Cortex of kidney (tissue), 1 donor: ENCODE measurements at places on chromosomes 11 and 22.

DNA sequence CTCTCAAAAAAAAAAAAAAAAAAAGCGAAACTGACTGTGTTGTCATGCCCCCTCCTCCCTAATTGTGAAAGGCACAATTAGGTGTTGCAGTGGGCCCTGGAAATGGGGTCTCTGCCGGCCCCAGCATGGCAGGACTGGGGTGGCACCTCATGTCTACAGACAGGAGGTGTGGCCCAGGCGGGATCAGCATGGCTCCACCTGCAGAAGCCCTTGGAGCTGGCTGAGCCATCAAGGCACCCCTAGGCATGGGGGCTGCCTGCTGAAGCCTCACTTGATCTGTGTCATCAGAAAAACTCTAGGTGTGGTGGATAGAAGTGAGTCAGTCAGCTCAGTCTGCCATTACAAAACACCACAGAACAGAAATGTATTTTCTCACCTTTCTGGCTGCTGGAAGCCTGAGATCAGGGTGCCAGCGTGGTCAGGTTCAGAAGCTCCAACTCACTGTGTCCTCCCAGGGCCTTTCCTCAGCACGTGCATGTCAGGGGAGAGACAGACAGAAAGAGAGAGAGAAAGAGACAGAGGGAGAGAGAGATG lies 10.1 kb upstream of the B4GALNT4 start:
- no peak for DNase-seq

- DNase-seq = no peak
These were observed 78.3 kb downstream of the SLC17A6 start for GRCh38 chr11:22416462-22416861.

DNA sequence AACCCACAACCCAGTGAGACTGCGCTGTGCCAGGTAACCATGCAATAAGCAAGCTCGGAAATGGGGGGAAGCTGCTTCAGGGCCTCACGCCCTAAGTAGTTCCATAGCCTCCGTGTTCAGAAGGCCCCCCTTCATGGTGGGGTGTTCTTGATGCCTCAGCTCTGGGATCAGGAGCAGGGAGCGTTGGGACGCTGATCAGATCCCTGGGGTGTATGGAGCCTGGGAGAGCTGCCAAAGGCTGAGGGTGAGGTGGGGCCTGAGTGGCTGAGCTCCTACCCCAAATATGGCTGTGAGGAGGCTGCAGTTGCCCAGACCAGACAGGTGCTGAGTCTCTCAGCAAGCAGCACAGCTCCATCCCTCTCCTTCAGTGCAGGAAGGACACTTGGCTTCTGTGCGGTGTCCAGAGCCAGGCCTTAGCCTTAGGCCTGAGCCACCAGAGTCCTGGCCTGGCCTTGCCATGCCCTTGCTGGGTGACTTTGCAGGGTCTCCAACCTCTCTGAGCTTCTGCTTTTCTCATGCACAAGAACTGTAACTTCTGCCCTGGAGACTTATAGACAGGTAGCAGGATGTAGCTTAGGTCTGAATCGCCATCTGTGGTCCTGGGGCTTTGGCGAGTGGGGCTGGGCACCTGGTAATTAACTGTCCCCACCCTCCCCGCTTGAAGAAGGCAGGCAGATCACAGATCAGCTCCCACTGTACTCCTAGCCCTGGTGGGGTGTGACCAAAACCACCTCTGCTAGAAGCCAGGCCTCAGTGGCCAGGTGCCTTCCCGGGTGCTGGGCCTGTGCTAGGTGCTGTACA lies 5.3 kb downstream of the MMP11 start:
- DNase-seq = no peak

DNA sequence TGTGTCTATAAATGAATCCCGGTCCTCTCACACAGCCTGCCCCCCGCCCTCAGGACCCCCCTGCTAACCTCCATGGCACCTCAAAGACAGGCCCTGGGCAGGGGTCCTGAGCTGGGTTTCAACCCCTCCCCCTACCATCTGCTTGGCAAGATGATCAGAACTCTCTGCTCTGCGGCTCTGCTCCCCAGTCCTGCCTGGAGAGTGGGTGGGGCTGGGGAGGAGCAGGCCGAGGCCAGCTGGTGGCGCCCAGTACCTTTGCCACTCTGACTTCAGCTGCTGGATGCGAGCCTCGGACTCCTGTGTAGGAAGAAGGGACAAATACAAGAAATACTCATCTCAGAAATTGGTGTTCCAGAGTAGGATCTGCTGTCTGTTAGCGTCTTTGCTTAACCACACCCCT lies 15.0 kb downstream of the SUN2 start:
- DNase-seq = no peak

DNA sequence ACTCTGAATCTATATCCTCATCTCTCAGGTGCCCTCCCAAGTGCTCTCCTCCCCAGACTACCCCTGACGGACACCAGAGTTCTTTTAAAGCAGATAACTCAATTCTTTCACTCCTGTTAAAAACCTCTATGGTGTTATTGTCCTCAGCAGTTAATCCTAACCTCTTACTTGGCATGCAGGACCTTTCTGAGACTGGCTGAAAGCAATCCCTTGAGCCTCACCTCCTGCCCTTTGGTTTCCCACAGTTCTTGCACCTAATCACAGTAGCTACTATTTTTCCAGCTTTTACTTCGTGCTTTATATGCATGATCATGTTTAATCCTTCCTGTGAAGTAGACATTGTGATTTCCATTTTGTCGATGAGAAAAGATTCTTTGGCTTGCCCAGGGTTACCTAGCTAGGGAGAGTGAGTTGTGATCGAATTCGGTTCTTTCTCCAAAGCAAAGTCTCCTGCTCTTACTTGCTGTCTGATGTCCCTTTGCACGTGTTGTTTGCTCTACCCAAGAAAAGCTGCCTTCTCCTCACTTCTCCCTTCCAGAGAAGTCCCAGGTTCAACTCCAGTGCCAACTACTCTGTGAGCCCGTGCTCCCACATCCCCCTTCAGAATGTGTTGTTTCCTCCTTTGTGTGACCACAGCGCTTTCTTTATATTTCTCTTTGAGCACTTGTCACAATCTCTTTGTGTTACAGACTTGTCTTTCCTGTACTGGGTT lies 2.1 kb downstream of the UBE2L3 start:
- no peak for DNase-seq

GRCh38 chr11:65892661-65893317 lies 2.3 kb downstream of the CCDC85B start:
- DNase-seq = no peak

DNA sequence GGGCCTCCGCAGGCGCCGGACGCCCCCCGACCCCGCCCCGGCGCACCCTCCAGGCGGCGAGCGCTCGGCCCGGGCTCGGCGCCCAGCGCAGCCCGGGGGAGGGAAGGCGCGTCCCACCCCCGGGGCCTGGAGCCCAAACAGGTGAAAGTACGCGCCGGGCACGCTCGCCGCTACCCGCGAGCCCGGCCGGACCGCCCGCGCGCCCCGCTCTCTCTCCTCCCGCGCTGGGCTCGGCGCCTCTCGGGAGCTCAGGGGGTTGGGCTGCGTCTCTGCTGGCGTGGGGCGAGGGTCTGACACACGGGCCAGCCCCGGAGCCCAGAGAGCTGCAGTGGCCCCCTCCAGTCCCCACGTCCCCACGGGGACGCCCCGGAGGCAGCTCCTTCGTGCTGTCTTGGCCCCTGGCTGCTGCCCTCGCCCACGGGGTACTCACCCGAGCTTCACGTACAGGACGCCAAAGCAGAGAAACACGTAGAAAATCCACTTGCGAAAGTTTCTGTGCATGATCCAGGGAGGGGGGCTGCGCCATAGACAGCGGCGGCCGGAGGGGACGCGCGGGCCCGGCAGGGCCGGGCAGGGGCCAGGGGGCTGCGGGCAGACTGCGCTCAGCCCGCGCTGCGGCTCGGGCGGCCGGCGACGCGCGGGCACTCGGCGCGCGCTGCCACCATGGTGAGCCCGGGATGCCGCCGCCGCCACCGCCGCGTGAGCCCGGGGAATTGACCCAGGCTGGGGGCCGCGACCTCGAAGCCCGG lies 534 bp downstream of the WNT7B start:
- no peak for DNase-seq

- no peak for DNase-seq
These were observed 32.2 kb upstream of the TRIM29 start for GRCh38 chr11:120169981-120170698.

DNA sequence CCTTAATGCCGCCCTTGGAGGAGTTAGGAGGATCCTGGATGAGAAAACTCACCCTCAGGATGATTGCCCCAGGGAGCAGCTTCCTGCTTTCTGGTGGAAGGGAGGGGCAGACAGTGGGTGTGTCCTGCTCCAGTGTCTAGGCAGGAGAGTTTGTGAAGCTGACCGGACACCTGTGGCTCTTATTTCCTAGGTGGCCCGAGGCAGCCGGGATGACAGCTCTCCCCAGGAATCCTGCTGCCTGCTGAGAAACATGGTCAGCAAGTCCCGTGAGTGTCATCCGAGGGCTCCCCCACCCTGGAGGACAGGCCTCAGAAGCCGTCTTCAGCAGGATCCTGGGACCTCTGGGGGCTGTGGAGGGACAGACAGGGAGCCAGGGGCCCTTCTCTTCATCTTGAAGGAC lies 50.4 kb downstream of the ST3GAL4 start:
- DNase-seq = no peak

DNA sequence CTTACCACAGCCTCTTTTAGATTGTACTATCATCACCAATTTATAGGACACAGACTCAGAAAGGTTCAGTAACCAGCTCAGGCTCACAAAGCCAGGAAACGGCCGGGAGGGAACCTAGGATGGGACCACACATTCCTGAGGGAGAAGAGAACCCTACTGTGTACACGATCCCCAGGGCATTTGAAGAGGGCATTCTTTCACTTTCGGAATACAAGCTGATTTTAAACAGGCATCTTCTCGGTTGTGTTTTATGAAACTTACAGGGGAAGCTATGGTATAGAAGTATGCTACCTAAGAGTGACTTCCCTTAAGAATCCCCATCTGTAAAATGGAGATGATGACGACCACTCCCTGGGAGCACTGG lies 19.0 kb downstream of the SMCO4 start:
- no peak for DNase-seq

DNA sequence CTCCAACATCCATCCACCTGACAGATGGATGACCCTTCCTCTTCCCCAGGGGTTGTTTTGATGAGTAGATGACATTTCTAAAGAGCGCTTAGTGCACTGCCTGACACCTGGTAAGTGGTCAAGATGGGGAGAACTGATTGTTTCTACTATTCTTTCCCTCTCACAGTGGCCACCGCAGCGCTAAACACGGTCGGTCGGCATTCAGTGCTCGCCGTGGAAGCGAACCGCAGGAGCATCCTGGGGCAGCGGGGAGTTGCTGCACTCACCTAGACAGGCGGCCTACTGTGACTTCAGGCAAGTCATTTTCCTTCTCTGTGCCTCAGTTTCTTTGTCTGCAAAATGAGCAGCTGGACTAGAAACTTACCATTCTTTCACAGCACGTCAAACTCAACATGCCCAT lies 5.0 kb upstream of the BEST1 start:
- DNase-seq = no peak

- no peak for DNase-seq
These were observed 35.7 kb downstream of the KCNJ4 start for GRCh38 chr22:38419121-38419857.

DNA sequence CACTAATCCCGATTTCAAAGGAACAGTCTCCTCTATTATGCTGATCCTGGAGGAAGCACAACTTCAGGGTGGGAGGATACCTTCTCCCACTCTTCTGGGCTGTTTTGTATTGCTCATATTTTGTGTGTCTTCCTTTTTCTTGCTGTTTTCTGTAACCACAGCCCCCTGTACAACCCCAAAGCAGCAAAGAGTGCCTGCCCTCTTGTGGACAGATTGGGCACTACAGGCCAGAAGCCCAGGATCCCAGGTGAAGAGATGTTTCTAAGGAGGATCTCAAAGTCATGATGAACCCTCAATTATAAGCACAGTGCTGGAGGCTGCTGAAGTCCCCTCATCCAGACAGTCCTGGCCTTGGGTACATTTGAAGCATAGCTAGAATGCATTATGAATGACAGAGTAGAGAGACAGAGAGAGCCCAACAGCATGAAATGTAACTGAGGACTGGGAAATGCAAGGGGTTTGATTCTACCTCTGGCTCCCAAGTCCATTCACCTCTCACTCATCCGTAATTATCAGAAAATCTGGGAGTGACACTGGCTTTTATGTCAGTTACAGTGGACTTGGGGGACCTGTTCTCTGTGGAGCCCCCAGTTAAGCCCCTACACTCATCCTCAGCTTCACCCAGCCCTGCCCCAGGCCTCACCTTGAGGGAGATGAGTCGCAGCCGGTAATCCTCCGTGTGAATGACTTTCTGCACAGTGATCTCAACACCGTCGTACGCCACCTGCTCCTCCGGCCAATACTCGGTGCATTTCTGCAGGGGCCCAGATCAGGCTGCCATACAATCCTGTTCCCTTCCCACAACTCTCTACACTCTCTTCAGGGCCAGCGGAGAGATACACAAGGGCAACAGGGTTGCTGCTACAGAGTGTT lies 6.2 kb upstream of the IGSF22 start:
- DNase-seq = no peak

- DNase-seq = no peak
These were observed 2.1 kb downstream of the LPXN start for GRCh38 chr11:58573451-58574104.

- no peak for DNase-seq
These were observed 134.0 kb upstream of the SYN3 start for GRCh38 chr22:33192156-33192555.

DNA sequence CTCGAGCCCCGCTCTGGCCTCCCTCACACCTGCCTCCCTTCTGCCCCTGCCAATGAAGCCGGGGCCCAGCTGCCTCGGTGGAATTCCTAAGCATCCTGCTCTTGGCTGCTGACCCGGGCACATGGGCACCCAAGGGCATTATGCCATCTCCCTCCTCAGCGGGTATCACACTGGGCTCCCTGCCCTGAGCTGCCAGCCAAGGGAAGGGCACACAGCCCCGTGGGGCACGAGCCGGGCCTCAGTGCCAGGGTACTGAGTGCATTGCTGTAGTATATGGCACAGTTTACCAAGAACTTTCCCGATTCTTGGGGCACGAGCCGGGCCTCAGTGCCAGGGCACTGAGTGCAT lies 43.8 kb upstream of the JAM3 start:
- DNase-seq = no peak
